ENCODE measurements at places on chromosomes 12 and 14.

- DNase-seq: no peak
Observed at GRCh38 chr14:23517650-23518326, 33.8 kb downstream of the ZFHX2 start.

DNA sequence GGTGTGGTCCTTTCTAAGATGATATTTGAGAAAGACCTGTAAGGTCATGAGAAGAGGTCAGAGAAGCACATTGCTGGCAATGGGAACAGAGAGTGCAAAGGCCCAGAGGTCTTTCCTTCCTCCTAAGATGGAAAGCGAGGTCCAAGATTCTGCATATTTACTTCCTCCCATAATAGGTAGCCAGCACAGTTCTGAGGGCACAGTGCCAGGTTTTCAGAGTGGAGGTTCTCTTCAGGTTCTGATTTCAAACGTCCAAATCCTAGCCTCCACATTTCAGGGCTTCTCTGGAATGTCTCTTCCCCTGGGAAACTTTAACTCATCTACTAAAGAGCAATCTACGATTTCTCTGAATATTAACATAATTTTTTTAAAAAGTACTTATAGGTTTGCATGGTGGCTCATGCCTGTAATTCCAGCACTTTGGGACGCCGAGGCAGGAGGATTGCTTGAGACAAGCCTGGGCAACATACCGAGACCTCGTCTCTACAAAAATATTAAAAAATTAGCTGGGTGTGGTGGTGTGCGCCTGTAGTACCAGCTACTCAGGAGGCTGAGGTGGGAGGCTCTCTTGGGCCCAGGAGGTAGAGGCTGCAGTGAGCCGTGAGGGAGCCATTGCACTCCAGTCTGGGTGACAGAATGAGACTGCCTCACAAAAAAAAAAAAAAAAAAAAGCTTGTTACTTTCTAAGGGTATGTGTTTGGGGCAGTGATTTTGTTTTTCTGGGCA is 526 bp upstream of the MRPL42 start:
- DNase-seq: no peak

GRCh38 chr14:89589400-89590118 is 172.5 kb upstream of the FOXN3 start:
- no peak for DNase-seq

DNA sequence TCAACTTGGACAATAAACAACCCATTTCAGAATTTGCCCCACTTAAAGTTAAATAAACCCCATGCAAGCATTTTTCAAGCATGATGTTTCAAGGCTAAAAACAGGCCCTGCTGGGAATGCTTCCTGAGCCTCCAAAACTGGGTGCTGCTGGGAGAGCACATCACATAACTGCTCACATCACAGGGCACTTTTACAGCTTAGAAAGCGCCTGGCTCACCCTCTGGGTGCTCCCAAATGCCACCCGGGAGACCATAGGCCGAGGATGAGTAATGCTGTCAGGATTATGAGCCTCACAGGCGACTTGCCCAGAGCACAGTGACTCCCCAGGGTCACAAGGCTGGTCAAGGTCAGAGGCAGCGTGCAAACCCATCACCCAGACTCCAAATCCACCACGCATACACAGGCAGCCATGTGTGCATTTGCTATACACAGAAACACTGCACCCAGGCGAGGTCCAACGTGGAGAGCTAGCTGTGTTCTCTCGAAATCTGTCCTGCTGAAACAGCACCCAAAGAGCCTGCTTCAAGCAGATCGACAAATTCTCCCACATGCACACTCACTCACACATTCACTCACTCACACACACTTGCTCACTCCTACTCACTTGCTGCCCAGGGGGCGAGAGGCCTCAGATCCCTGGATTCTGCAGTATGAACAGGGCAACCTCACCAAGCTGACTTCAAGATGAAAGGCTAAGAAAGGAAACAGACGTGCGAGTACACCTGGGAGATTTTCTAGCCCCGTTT is 58.7 kb downstream of the ITPK1 start:
- no peak for DNase-seq

GRCh38 chr14:39665075-39665475 is 232.8 kb upstream of the FBXO33 start:
- no peak for DNase-seq

GRCh38 chr14:49593016-49593415 is 5.7 kb upstream of the LRR1 start:
- no peak for DNase-seq

- no peak for DNase-seq
Observed at GRCh38 chr12:126648074-126648473, 1582.8 kb downstream of the AACS start.

- no peak for DNase-seq
Observed at GRCh38 chr14:50399251-50400032, 2.8 kb upstream of the CDKL1 start.

GRCh38 chr12:121038861-121039668 is at the start of gene OASL:
TSS of gene OASL (minus strand) at chr12:121039246. CDS start at chr12:121038971, 275 bp downstream.
- no peak for DNase-seq

GRCh38 chr14:61262082-61262481 is 19.1 kb downstream of the TMEM30B start:
- DNase-seq: no peak

- no peak for DNase-seq
Observed at GRCh38 chr14:67478800-67479084, 9.8 kb downstream of the TMEM229B start.

DNA sequence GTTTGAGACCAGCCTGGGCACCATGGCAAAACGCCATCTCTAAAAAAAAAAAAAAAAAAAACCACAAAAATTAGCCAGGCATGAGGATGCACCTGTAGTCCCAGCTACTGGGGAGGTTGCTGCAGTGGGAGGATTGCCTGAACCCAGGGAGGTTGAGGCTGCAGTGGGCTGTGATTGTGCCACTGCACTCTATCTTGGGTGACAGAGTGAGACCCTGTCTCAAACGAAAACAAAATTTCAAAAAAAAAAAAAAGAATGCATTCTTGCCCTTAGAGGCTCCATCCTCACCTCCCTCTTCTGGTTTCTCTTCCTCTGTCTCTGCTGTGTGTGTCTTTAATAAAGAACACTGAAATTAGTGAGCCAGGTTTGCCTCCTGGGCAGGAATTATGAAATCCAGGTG is 107.8 kb downstream of the VCPKMT start:
- no peak for DNase-seq

DNA sequence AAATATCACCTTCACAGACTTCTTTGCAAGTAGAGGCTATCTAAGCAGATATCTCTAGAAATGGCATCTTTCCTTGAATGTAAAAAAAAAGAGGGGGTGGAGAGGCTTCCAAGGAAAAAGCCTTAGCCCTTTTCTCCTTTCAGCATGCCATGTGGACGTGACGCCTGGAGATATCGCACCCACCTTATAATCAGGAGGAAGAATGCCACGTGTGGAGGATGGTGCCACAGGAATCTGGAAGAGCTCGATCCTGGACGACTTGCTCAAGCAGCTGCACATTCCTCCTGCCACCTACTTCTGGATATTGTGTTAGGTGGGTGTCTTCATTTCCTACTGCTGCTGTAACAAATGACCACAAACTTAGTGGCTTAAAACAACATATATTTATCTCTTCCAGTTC is 203.6 kb downstream of the NUAK1 start:
- DNase-seq: no peak

DNA sequence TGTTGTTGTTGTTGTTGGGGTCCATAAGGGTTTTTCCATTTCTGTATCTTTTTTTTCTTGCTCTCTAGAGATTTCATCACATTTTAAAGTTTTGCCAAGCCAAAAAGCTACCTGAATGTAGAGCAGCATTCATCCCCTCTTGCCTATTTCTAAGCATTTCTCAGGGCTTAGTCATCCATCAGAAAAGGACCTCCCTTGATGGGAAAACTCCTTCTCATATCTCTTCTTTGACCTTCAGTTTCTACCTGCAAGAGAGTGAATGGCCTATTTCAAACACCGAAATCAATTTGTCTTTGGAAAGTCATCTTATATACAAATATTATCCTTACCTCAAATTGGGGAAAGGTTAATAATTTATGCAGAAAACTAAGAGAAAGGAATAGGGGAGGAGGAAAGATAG is 4.5 kb downstream of the MYBPC1 start:
- DNase-seq: no peak

DNA sequence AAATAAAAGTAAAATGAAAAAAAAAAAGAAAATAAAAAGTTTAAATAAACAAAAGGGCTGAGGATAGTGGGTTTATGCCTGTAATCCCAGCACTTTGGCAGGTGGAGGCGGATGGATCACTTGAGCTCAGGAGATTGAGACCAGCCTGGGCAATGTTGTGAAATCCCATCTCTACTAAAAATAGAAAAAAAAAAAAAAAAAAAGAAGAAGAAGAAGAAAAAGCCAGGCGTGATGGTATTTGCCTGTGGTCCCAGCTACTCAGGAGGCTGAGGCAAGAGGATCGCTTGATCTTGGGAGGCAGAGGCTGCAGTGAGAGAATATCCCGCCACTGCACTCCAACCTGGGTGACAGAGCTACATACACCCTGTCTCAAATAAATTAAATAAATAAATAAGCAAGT is 3.9 kb downstream of the TAOK3 start:
- no peak for DNase-seq

GRCh38 chr12:3554371-3555115 is 63.5 kb downstream of the PRMT8 start:
- no peak for DNase-seq

- DNase-seq: no peak
Observed at GRCh38 chr12:112869778-112870177, 37.0 kb upstream of the OAS1 start.

- no peak for DNase-seq
Observed at GRCh38 chr14:57574617-57575288, 81.1 kb upstream of the CCDC198 start.

- no peak for DNase-seq
Observed at GRCh38 chr14:71166180-71166837, 259.1 kb downstream of the PCNX1 start.

- DNase-seq: no peak
Observed at GRCh38 chr14:85310491-85311272, 219.3 kb upstream of the FLRT2 start.

DNA sequence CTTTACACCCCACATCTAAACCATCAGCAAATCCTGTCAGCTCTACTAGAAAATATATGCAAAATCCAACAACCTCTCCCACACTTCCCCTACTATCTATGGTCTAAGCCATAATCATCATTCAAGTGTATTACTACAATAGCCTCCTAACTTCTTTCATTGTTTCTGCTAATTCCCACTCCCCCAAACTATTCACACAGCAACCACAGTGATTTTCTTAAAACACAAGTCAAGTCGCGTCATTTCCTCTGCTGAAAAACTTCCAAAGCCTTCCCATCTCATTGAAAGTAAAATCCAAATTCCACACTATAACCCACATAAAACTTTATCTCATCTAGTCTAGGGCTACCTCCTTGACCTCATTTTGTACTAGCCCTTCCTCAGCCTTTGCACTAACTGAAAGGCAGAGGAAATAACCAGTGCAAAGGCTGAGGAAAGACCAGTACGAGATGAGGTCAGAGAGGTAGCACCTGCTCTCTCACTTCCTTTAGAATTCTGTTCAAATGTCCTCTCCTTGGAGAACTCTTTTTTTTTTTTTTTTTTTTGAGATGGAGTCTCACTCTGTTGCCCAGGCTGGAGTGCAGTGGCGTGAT is 65.5 kb upstream of the MDM1 start:
- DNase-seq: no peak

DNA sequence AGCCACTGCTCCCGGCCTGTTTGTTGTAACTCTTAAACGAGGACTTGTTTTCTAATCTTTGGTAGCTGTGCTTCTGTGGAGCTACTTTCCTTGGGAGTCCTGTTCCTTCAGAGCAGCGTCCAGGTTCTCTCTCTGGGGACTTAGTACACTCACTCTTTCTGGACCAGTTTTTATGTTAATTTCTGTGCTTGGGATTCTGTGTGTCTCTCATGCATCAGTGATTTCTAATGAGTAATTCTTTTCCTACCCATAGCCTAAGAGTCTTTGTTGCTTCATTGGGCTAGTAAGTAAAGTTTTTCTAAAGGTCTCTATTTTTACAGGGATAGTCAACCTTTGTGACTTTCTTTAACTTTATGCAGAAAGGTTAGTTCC is 289.3 kb downstream of the FBXL14 start:
- no peak for DNase-seq
